ENCODE measurements at places on chromosomes 1 and 21.

DNA sequence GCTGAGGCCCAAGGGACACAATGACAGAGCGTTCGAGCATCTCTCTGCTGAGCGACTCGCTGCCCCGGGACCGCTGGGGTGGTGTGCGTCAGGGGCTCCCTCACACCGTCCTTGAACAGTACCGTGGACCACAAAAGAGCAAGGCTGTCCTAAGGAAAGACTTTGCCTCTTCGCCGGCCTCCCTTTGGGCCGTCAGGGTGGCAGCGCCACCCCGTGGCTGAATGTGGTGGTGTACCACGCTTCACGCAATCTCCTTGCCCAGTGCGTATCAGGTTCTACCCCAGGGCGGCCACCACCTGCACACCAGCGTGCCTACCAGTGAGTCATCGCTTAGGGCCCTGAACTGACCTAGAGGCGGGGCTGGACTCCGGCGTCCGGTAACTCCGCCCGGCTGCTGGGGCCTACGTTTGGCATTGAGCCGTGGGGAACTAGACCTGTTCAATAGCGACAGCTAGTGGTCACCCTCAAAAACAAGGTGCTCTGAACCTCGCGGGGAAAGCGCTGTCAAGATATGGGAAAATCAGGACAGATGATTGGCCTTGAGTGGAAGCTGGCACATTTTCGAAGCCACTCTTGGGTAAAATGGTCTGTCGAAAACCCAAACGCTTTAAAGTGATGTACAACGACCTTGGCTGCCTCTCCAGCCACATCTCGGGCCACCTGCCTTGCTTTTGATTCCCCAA lies 8.1 kb upstream of the TRAF3IP3 start:
- DNase-seq = peak; percentile 82

- no peak for DNase-seq
Measured at GRCh38 chr1:232112076-232112475, 485.5 kb downstream of the DISC1 start.

DNA sequence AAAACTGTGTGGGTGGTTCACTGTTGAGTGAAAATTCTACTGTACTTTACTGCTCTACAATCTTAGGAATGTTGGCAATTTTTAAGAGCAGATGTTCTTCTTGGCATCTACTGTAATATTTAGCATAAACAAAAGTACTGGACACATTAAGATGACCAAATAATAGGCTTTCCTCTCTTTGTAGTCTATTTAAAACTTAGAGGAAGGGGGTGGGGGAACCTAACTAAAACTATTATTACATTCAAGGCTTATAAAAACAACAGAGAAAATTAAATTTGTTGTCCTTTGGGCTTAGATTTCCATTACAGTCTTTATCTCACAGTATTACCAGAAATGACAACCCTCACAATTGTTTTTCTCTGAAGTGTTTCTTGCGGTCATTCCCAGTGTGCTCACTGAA lies 181.2 kb downstream of the PLPPR4 start:
- no peak for DNase-seq

DNA sequence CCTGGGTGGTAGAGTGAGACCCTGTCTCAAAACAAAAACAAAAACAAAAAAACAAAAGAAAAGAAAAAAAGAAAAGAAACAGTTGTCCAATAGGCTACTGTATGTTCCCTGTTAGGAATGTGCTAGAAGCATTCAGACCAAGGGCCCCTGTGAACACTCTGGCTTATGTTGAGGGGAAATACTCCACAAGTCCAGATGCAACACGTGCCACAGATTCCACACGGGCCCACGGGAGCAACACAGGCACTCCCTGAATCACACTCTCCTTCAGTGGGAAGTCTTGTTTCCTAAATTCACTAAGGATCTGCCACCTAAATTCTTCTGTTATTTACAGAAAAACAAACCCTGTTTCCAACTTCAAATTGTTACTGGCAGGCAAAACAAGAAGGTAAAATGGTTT lies 291.1 kb downstream of the PCP4 start:
- DNase-seq = no peak

DNA sequence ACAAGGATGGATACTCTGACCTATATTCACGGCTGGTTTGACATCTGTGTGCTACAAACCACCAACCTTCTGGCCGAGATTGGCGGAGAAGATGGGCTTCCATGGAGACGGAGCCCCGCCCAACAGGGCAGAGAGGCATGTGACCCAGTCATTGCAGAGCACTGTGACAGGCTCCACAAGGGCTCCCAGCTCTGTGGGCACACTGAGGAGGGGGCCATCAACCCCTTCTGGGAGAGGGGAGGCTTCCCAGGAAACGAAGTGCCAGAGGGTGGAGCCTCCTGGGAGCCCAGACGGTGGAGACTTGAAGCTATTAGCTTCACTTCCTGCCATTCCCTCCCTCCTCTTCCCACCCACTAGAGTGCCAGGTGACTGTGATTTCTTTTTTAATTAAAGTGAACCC lies 71.6 kb upstream of the IFFO2 start:
- DNase-seq = no peak

DNA sequence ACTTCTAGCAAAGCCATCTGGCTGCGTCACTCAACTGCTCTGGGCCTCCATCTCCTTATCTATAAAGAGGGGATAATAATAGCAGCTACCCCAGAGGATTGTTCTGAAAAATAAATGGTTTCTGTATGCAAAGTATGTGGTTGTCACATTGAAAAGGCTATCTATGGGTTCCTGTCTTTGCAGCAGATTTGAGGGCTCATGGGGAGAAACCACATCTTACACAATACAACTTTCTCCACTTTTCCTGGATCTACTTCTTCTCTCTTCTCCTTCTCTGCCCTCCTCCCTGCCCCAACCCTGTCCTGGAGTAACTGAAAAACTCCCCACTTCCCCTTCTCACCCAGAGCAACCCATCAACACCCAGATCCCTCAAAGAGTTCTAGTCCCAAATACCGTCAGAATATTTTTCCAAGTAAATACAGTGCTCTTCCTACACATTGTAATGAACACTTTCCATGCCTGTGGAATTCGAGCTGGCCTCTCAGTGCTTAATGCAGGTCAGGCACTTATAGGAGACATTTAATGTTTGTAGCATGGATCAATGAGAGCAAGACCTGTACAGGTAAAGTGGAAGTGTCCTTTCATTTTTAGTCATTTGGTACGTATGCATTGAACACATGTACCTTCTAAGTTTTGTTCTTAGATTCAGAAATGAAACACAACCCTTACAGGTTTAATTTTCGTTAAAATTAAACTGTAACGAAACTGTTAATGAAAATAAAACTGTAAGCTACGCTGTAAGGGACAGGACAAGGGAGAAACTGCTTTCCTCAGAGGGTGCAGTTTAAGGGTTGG lies 131.9 kb downstream of the AK5 start:
- DNase-seq = no peak

DNA sequence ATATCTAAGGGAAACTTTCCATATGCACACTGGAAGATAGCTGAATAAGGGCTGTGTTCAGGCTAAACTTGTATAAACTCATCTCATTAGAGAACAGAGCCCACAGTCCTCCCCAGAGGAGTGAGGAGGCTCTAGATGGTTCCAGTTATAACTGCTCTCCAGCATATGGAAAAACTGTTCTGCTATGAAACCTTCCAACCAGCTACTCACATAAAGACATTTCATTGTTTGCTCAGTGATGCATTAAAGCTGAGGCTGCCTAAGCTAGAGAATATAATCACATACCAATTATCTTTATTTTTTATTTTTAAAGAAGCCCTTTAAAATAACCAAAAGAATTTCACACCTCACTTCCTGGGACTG lies 13.3 kb downstream of the AHCYL1 start:
- no peak for DNase-seq

- DNase-seq = no peak
Measured at GRCh38 chr1:28244549-28245251, 8.8 kb downstream of the ATP5IF1 start.

Data from stimulated activated CD8-positive, alpha-beta memory T cell treated with anti-CD3 and anti-CD28 coated beads, Interleukin-4, amount 100 ng/mL, for 24 hours (primary cell).